ENCODE measurements at places on chromosomes 16 and 17.

DNA sequence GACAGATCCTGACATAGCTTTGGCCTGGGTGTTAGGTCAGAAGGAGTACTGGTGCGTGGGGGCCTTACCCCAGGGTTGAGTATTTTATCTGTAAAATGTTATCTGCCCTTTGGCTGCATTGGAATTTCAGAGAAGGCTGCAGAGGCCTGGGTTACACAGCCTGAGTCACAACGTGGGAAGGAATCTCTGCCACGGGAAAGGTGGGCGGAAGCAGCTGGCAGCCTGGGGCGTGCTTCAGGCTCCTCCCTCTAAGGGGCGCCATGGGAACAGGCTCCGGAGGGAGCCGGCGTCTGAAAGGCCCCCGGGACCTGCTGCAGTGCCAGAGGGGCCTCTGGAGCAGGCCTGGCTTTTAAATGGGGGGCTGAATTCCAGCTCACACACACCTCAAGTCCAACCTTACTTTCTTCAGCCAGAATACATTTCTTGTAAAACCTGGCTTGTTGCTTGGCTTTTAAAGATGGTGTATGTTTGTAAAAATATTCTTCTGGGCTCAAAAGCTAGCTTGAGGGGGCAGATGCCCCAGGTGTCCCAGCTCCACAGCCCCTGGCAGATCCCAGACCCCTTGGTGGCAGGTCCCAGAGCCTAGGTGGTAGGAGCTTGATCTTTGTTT lies 142.2 kb downstream of the RAB11FIP4 start:
- no peak for DNase-seq

DNA sequence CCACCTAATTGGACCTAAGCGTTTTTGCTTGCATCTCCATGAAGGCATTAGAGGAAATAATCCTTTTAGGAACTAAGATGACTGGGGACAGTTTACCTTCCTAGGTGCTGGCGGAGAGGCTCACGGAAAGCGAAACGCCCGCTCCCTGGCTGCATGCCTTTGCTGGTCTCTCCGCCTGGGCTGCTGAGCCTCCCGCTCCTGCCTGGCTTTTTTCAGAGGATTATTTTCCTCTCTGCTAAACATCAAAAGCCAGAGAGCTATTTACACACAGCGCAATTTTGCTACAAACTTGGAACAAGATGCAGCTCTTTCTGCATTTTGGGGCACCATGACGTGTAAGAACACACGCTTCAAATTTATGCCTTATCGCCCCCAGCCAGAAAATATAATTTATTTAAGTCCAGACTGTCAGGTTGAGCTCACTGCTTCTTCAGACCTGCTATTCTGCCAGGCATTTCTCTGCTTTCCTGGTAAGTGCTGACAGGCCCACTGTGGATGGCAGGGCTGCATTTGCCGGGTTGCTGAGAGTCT lies 124.4 kb downstream of the SPACA3 start:
- no peak for DNase-seq

GRCh38 chr16:22788193-22788530 lies 25.8 kb upstream of the HS3ST2 start:
- no peak for DNase-seq

DNA sequence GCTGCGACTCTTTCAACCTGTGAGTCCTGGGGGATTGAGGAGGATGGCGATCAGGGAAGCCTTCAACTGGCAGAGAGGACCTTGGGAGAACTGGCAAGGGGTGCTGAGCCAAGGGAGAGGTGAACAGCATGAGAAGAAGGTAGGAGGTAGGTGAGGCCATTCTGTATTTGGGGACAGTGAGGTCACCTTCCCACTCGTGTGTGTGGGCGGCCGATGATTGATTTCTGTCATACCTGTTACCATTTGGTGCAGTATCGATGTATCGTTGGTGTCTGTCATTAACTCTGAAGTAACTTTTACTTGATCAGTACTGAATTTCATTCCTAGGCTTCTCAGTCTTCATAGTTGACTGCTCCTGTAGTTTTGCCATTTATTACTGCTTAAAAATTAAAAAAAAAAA lies 3.8 kb downstream of the ARSG start:
- DNase-seq, result no peak

DNA sequence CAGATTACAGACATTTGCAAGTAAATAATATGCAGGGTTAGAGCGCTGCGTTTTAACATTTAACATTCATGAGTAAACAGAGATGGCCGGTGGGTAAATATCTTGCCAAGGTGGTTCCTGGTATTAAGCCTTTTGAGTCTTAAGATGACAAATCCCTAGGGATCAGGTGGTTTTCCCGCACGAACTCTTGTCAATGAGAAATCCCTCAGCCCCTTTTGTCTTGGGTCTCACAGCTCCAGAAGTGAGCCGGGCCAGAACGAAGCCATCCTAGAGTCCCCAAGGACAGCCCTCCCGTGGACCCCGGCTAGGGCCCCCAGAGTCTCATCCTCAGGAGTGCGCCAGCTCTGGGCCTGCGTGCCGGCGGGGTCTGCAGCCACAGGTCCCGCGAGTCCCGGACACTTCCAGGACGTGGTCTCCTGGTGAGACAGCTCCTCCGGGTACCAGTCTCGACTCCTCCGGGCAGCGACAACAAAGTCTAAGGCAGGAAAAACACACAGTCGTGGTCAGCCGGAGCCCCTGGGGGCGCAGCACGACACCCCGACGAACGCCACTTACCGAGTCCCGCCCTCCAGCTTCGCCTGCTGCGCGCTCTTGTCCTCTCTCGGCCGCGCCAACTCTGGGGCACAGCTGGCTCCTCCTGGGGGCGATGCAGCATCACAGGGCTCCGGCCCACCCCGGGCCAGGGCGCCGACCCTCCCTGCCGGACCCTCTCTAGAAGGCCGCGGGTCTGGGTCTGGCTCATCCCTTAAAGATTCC lies 13.3 kb downstream of the MIS12 start:
- no peak for DNase-seq

- no peak for DNase-seq
Observed at GRCh38 chr16:57401943-57402640, 2.5 kb upstream of the CCL17 start.

- DNase-seq, result no peak
Observed at GRCh38 chr17:79826204-79826680, 13.0 kb downstream of the CBX4 start.

DNA sequence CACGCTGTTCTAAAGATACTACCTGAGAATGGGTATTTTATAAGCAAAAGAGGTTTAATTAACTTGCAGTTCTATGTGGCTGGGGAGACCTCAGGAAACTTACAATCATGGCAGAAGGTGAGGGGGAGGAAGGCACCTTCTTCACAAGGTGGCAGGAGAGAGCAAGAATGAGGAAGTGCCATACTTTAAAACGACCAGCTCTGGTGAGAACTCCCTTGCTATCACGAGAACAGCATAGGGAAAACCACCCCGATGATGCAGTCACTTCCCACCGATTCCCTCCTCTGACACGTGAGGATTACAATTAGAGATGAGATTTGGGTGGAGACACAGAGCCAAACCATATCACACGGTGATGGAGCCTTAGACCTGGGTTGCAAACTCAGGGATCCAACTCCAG lies 317.5 kb upstream of the EEF2KMT start:
- no peak for DNase-seq

GRCh38 chr16:48280546-48280945 lies 33.2 kb upstream of the ABCC11 start:
- DNase-seq, result no peak

- no peak for DNase-seq
Observed at GRCh38 chr17:71208111-71208704, 912.6 kb upstream of the SOX9 start.

- DNase-seq, result no peak
Observed at GRCh38 chr17:42982266-42982665, 1.9 kb downstream of the RUNDC1 start.

- DNase-seq, result no peak
Observed at GRCh38 chr16:22035153-22035552, 27.2 kb downstream of the MOSMO start.
